Cortex of kidney (tissue), 1 donor: ENCODE measurements at places on chromosomes 5 and 9.

DNA sequence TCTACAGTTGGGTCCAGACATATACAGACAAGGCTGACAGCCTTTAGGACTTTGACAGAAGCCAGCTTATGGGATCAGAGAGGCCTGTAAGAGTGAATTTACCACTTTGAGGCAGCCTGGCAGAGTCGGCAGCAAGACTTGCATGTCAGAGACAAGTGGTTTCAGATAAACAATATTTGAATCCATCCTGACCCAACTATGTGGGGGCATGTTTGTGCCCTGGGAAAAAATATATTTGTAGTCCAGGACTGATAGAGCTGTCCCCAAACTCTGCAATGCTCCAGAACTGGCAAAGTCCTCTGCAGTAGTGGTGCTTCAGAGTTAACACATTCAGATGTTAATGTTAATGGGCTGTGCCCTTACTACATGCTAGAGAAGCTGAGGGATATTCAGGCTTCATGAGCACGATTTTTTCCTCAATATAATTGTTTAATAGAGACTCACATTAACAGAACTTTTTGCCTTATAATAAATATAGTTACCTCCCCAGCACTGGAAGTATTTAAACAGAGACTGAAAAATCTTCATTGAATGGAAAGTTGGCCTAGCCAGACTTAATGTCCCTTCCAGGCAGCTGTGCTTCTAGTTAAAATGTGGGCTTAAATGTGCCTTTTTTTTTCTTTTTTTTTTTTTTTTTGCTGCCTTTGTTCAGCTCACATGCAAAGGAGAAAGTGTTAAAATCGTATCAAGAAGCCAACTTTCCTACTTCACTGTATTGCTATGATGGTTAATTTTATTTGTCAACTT is 42.9 kb downstream of the FEM1C start:
- no peak for DNase-seq

GRCh38 chr9:82147798-82148425 is 159.3 kb downstream of the SPATA31D1 start:
- no peak for DNase-seq

- DNase-seq: no peak
Measured at GRCh38 chr9:124218987-124219461, 38.7 kb upstream of the NEK6 start.

DNA sequence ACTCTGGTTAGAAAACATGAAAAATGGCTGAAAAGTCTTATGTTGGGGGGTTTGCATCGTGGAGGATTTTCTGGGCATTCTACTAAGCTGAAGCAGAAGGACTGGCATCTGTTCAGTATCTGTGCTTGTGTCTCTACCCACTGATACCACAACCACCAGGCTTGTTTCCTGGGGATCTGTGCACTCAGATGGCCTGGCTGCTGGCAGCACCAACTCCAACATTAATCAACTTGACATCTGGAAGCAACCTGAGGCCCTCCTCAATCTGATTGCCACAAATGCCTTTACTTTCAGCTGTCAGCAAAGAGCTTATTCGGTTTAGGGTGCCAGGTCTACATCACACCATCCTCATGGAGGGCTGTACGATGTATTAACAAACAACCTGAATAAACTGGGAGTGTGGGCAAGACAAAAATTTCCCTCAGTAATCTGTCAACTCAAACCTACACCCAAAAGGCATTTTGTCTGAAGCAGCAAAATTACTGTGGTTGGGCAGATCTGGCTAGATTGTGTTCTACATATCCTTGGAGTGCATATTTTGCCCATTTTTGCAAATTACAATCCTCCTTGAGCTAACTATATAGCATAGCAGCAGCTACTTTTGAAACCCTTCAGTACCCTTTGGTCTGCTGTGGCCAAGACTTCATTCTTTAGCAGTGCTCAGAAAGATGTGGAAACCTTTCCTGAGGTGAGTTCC is 74.6 kb downstream of the FOXD1 start:
- no peak for DNase-seq

GRCh38 chr5:41794471-41794870 is 75.8 kb downstream of the OXCT1 start:
- no peak for DNase-seq

DNA sequence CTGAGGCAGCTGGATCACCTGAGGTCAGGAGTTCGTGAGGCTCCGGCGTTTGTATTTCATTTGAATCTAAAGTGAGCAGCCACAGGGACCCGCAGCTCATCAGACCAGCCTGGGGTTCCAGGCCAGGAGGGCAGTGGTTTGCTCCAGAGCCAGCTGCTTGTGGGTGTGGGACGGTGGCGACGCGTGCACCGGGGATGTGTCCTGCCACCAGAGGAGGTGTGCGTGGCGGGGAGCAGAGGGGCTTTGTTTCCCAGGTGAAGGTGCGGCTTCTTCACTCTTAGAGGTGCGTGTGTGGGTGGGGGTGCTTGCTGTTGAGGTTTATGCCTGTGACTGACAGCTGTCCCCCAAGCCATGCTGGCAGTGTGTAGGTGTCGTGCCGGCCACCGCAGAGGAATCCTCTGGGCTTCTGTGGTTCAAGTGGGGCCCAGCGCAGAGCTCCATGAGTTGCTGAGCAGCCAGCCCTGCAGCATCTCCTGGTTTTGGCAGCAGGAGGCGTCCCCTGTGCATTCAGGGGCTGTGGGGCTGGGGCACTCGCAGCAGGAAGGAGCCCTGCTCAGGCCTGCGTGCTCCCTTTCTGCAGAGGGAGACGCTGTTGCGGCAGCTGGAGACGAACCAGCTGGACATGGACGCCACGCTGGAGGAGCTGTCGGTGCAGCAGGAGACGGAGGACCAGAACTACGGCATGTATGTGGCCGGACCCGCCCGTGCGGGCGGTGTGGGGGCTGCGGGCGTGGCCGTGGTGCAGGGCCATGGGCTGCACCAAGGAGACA is 6.9 kb upstream of the AJM1 start:
- no peak for DNase-seq

DNA sequence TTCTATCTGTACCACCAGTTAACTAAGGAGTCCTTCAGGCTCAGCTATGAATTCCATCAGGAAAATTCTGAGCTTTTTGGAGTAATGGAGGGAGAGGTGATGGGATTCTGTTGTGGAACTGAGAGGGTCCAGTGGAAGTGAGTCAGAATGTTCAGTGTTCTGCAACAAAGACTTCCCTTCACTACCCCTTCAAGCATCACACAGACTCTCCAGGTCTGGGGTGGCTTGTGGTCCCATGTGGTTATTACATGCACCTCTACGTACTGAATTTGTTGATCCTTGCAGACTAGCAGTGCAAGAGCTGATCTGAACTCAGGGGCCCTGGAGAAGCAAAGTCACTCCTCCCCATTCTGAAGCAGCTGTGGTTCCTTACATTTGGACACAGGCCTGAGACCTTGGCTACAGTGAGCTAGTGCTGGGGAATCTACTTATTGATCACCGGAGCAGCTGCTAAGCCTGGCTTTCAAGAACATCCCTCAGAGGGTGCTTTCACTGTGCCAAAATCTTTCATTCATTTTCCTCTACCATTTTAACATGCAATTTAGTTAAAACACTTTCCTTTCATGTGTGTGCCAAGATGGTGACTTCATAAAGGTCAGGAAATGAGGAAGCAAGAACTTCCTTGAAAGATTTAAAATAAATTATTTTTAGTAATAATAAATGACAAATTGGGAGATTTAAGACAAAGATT is 75.0 kb upstream of the TNC start:
- no peak for DNase-seq

GRCh38 chr9:14529054-14529453 is 164.2 kb downstream of the ZDHHC21 start:
- no peak for DNase-seq

- DNase-seq: no peak
Measured at GRCh38 chr9:72579880-72580550, 58.6 kb downstream of the TMC1 start.

- DNase-seq: no peak
Measured at GRCh38 chr5:178527458-178528307, 62.5 kb downstream of the COL23A1 start.
